ENCODE measurements at places on chromosomes 11 and 22. TPM values are rescaled to one million over a fixed set of nuclear protein-coding genes. Genes with fewer than 3 reads are reported as not detected.

Gene IL18
- 60.7 TPM for polyA plus RNA-seq

DNA sequence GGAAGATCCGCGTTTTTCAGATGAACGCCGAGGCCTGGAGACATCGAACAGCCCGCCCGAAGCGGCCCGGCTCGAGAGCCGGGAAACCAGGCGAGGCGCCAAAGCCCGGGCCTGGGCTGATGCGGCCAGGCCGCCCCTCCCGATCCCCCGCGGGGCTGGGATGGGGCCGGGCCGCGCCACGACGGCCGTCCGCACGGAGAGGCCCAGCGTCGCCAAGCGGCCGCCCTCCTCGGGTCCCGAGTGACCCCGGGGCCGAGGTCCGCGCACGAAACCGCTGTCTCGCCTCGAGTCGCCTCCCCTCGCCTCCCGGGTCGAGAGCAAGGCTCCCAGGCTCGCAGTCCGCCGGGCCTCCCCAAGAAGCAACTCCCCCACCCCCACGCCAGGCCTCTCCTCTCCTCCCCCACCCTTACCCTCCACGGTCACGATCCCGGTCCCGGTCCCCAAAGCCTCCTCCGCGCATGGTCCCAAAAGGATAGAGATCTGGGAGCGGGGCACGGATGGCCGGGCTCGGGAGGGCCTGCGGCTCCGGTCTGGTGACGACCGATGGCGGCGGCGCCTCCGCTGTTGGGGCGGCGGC is 482 bp downstream of the DDX17 start:
- peak overlapping the region; percentile 99 for H3K27ac ChIP-seq
- DNase-seq, result peak; percentile 56
- H3K4me3 ChIP-seq, result peak overlapping the region; percentile 89
- no peaks in the 10 kb centered on the region for H3K27me3 ChIP-seq
- peaks cover 20% of the 10 kb centered on the region for H3K4me1 ChIP-seq
- peaks cover 22% of the 10 kb centered on the region for H3K36me3 ChIP-seq

Gene ABCC8
- polyA plus RNA-seq, result 23.5 TPM

DNA sequence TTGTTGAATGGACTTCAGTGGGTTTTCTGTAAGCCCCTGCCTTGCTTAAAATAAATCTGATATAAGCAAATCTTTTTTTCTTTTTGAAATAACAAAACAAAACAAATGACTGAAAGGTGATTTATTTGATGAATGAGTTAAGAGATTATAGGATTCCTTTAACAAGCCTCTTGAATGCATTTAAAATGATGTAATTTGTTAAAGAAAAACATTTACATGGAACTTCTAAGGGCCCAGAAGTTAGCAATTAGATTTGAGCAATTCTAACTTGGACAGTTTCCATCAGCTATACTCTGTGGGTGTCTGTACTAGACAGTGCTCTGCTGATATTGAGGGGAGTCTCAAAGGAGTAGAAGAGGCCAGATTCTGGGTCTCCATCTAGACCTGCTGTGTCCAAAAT is 143.5 kb upstream of the RAG2 start:
- no peak for DNase-seq
- peaks cover 7% of the 10 kb centered on the region for H3K27me3 ChIP-seq
- H3K4me3 ChIP-seq, result no peak overlapping the region
- no peak overlapping the region for H3K27ac ChIP-seq
- no peaks in the 10 kb centered on the region for H3K4me1 ChIP-seq

GRCh38 chr11:107688322-107688918 is 23.4 kb downstream of the SLN start:
- H3K4me3 ChIP-seq, result no peak overlapping the region
- H3K4me1 ChIP-seq, result no peaks in the 10 kb centered on the region
- H3K36me3 ChIP-seq, result no peaks in the 10 kb centered on the region

Gene FGF3
- polyA plus RNA-seq, result not detected

Gene NLRP14
- 0.82 TPM for polyA plus RNA-seq
